ENCODE measurements at places on chromosomes 4 and X.

DNA sequence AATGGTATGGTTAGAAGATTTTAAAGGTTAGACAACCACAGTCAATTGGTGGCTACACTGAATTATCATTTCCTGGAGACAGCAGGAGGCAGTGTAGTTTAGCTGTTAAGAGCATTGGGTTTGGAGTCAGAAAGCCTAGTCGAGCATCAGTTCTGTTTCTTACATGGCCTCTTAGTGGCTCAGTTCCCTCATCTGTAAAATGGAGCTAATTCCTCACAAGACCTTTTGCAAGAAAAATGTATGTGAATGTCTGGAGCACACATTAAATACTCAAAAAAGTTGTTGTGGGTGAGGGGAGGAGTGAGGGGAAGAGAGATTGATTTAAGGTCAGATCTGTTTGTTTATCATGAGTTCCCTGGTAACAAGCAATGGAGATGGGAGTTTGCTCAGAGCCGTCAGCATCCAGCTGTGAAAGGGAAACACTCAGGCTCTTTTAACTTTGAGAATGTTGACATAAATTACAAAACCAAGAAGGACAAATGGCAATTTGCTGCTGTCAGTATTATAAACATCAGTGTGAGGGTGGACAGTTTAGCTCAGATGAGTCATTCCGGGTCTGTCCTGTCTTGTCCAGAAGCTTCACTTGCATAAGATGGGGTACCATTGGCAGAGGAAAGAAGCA is 98.2 kb upstream of the PGRMC2 start:
- no peak for DNase-seq

- DNase-seq, result no peak
Measured at GRCh38 chrX:150767045-150767395, 73.8 kb downstream of the MTMR1 start.

GRCh38 chr4:169179609-169180521 is 90.9 kb downstream of the SH3RF1 start:
- DNase-seq, result no peak

GRCh38 chrX:2425286-2426071 is 75.3 kb downstream of the DHRSX start:
- no peak for DNase-seq

DNA sequence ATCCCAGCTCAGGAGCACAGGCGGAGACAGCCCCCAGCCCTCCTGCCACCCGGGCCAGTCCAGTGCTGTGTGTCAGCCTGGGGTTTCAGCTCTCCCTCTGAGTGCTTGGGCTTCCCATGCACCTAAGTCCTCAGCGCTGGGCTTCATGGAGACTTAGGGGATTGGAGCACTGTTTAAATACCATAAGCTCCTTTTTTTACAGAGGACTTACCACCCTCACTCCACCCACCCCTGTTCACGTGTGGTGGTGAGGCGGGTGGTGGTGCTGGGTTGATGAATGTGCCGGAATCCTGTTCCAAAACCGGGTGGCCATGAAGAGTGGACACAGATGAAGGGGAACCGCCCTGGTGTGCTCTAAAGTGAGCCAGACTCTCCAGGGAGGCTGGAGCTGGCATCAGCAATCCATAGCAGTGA is 66.9 kb downstream of the PSAPL1 start:
- no peak for DNase-seq

- no peak for DNase-seq
Measured at GRCh38 chr4:124234771-124235170, 477.8 kb downstream of the ANKRD50 start.

DNA sequence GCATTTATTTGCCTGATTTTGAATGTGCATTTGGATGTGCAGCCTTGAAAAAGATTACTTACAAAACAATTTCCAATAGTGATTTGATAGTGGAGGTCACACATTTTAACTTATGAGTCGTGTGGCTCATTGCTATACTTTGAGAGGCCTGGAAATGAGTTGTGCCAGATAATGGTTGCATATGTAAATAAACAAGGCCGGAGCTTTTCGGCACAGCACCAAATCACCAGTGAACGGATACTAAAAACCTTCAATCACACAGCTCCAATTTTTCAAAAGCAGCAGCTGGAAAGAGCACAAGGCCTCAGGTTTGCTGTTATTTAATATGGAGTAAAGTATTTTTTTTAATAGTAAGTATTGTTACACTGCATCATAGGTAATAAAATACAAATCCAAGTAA is 57.2 kb downstream of the NPY5R start:
- DNase-seq, result no peak

- DNase-seq, result no peak
Measured at GRCh38 chrX:120291211-120291610, 20.1 kb downstream of the TMEM255A start.
